ENCODE measurements at places on chromosomes 12 and 14. TPM values are rescaled to one million over a fixed set of nuclear protein-coding genes. Genes with fewer than 3 reads are reported as not detected.

NPFF gene
- 3.0 TPM for total RNA-seq

TMPRSS12 gene
- total RNA-seq, result not detected

DNA sequence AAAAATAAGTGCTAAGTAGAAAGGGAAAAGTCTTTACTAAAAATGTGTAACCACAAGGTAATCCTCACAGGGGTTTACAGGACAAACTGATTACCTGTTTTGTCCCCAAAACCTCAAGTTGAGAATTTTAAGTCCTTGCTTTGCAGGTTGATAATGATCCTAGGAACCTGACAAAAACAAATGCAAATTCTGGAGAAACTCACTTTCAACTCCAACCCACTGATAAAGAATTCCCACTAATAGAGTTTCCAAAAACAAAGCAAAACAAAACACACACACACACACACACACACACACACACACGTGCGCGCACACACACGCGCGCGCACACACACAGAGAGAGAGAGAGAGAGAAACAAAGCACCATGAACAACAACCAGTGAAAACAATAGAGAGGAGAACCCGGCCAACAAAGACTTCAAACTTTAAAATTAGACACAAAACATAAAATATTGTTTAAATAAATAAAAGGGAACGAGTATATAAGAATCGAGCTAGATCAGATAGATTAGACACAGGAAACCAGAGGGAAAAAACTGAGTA, 187.0 kb upstream of the FOXN3 start:
- no peak for DNase-seq

DNA sequence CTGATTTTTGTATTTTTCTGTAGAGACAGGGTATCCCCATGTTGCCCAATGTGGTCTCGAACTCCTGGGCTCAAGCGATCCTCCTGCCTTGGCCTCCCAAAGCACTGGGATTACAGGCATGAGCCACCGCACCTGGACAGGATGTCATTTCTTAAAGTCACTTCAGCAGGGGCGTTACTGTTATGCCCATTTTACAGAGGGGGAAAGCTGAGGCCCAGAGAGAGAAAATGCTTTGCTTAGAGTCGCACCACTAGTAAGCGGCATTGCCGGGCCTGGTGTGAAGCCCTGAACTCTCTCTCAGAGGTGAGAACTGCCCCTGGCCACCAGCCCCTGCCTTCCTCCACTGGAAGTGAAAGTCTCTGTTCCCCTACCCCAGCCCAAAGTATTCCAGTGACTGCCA, 207.0 kb downstream of the PHETA1 start:
- no peak for DNase-seq

DNA sequence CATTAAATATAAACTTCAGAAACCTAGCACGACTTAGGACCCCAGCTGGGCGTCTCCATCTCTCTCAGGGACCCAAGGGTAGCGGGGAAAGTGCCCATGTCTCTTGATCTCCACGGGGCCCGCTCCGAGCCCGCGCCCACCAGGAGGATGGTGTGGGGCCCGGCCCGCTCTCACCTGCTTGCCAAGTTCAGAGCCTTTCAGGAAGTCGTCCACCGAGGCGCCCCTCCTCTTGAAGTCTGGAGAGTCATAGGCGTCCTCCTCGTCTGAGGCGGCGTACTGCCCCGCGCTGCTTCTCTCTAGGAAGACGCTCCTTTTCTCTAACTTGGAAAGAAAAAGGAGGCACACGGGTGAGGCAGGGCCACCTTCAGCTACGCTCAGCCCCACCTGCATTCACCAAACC, 96.9 kb downstream of the PIWIL1 start:
- DNase-seq, result no peak

DNA sequence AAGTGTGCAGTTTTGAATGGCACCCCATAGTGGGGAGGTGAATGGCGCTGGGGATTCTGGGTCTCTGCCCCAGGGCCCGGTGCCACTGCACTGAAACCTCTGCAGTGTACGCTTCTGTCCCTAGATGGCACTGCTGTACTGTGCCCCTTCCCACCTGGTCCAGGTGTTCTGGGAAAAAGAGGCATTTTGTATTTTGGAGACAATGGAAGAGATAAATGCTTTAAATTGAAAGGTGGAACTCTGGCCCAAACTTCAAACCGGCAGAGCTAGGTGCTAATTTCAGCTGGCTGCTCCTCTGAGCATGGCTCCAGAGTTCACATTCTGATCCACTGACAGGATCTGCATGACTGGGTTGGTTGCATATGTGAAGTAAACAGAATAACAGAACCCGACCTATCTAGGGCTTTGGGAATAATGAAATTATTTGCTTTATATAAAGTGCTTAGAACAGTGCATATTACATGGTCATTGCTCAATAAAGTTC, 52.2 kb downstream of the KRT80 start:
- no peak for DNase-seq

Data from kidney epithelial cell (primary cell).